ENCODE measurements at places on chromosomes 4 and X. TPM values are rescaled to one million over a fixed set of nuclear protein-coding genes. Genes with fewer than 3 reads are reported as not detected.

Gene FAM50A
- total RNA-seq: 130 TPM

Gene HTRA3
- 6.2 TPM for total RNA-seq

Gene S100G
- total RNA-seq: not detected

Gene GLRA3
- not detected for total RNA-seq

Gene AREG
- total RNA-seq: 31.4 TPM

Gene CSAG3
- total RNA-seq: not detected

Gene CMC4
- 11.7 TPM for total RNA-seq

Gene BTC
- 7.5 TPM for total RNA-seq

Gene UGT2A1
- not detected for total RNA-seq

Gene SMIM10L2A
- not detected for total RNA-seq

Gene OSTC
- total RNA-seq: 56.5 TPM

Gene PWWP3B
- not detected for total RNA-seq

Gene BMX
- total RNA-seq: 2.0 TPM

Gene DGKK
- not detected for total RNA-seq

Gene PABPC4L
- not detected for total RNA-seq

Gene HERC6
- 15.2 TPM for total RNA-seq

Gene FABP2
- total RNA-seq: 23.0 TPM

Gene H2BW2
- not detected for total RNA-seq

Gene RBM47
- 619 TPM for total RNA-seq

Gene ZFX
- 50.5 TPM for total RNA-seq

Gene SMIM43
- 0.27 TPM for total RNA-seq

Gene KLHL13
- total RNA-seq: 1.1 TPM
